ENCODE measurements at places on chromosomes 1 and 21.
A peak's percentile ranks its signal among the peaks of the same experiment; 100 is the strongest.

DNA sequence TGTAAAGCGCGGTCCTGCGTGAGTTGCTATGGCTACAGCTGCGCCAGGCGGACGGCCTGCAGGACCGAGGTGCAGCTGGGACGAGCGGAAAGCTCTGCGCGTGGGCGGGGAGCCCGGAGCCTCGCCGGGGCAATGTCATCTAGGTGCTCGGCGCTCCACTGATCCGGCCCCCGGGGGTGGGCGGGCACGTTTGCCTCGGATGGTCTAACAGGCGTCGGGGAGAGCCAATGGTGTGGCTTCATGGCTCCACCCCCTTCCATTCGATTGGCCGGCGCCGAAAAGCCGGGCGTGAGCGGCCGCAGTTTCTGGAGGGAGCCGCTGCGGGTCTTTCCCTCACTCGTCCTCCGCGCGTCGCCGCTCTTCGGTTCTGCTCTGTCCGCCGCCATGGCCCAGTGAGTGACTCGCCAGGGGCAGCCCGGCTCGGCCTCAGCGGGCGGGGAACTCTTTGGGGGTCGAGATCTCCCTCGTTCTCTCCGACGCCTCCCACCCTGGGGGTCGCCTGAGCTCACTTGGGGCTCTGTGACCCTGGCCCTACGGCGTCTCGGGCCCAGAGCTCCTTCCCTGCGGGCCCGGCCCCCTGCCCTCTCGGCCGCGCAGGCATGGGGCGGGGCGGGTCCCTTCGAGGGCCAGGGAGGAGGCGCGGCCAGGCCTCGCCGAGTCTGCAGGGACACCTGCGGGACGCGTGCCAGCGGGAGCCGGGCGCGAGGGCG lies at the start of gene PGD:
Gene PGD, plus strand, starts transcription at position 331 of the 710 bp plus-strand sequence. Its CDS starts 54 bp downstream, at position 385.
- DNase-seq = peak; percentile 100

DNA sequence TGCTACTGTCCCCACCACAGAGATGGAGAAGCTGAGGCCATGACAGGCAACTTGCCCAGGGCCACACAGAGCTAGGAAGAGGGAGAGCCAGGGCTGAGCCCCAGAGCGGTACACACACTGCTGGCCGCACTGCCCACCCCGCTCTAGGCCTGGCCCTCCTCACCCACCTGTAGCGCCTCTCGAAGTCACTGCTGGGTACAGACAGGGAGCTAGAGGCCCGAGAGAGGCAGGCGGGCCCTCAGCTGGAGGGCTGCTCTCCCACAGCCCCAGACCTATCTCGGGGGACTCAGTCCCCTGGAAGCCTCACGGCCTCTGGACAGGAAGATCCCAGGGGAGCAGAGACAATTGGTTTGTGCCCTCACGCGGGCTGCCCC lies 17.3 kb upstream of the PLEKHG5 start:
- peak; percentile 17 for DNase-seq

DNA sequence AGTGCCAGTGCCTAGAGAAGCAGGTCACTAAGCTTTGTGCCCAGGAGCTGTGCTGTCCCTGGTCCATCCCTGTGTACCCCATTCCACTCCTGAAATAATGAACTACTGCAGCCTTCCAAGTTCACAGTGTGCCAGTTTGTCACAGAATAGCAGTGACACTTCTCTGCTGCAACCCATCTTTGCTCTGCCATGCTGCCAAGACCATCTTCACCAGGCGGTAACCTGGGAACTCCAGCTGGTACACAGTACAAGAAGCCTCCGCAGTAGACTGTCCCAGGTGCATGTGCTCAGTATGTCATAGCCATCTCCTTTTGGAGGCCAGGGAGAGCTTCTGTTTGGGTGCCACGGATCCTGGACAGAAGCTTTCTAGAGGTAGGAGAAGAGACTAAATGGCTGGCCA lies 138.0 kb downstream of the DHRS3 start:
- no peak for DNase-seq

DNA sequence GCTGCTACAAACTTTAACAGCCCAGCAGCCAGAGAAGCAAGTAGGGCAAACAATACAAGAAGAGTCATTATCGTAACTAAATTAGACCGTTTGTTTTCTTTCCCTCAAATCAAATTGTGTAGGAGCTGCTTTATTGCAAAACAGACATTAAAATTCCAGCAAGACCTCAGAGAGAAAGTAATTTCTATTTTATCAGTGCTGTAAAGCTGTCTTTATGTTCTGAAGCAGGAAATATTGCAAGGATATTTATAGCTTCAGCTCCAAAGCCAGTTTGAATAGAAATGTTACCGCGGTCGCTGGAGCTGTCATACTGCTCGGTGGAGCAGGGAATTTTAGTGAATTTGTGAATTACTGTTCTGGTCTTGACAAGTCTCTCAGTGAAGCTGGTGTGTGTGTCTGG lies 503.8 kb upstream of the PLXNA2 start:
- DNase-seq = peak; percentile 49

DNA sequence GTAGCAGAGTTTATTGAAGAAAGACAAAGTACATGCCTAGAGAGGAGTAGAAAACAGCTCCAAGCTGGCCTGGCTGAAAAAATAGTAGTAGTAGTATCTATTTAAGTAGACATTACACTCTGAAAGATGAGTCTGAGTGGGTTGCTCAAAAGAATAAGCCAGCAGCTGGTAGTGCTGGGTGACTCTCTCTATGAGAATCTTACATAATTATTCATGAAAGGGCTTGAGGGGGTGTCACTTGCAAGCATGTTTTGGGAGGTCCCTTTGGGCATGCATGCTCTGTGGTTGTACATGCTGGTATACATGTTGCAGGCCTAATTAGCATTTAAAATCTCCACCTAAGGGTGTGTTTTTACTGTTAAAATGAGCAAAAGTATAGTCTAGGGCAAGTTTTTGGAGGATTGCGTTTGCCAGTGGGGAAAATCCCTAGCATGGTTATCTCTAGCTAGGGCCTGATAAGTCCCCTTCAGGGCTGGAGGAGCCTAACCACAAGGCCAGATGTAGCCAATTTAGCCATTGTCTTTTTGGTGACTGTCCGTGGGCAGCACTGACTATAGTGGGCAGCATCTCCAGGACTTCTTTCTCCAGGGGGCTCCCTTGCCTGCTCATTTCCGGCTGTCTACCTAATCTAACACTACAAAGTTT lies 11.0 kb upstream of the FCGR2A start:
- DNase-seq = no peak

DNA sequence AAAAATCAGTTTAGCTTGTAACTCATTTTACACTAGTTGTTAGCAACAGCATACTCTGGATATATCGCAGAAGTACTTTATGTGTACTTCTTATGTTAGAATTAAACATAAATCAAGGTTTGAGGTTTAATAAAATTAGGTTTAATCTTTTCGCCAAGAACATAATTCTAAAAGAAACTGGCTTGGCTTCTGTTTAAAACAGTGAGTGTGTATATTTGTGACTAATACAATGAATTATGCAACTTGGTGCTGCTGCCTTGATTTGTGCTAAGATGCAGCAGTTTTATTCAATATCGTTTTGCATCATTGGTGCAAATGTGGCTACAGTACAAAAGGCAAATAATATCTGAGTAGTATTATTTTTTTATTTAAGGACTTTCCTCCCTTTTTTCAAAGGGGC lies 44.8 kb downstream of the USP25 start:
- no peak for DNase-seq

GRCh38 chr1:204073837-204074273 lies 940 bp downstream of the SOX13 start:
- DNase-seq = no peak

- peak; percentile 40 for DNase-seq
Observed at GRCh38 chr1:177780096-177780700, 189.7 kb downstream of the SEC16B start.

DNA sequence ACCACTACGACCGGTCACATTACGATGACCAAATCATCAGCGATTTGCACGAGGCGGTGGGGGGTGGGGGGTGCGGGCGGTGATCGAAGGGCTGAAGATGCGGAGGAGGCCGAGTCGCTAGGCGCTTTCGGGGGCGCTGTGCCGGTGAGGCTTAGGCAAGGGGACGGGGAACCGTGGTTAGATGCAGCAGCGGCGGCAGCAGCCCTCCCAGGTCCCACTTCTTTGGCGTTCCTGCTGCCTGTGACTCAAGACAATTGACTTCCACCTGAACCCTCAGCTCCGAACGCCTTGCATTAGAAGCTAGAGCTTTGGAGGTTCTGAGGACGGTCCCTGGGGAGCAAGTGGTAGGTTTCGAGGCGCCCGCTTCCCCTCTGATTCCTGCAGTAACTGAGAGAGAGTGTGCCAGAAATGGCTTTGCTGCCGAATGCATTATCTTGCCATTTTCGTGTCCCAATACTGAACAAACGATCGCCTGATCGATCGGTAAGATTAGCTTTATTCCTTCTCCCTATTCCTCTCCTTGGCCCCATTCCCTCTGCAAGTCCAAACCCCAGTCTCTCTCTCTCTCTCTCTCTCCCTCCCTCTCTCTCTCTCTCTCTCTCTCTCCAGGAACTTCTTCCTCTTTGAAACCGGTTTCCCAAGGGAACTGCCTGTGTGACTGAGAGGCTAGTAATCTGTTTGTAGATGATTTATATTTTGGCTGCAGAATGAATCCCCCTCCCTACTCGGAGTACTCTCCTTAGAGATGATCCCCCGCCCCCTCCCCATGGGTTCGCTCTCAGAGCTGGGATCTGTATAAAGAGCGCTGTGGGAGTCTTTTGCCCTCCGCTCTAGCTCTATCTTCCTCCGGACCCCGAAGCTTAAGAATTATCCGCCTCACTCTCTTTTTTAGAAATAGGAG lies 735 bp upstream of the BRINP3 start:
- DNase-seq = peak; percentile 43

GRCh38 chr1:48676822-48677221 lies 99.9 kb downstream of the BEND5 start:
- no peak for DNase-seq

- peak; percentile 42 for DNase-seq
Observed at GRCh38 chr1:62327360-62328055, 8.3 kb upstream of the KANK4 start.

GRCh38 chr1:117179471-117179870 lies 31.3 kb downstream of the VTCN1 start:
- no peak for DNase-seq

- peak; percentile 44 for DNase-seq
Observed at GRCh38 chr1:199954699-199955098, 72.8 kb upstream of the NR5A2 start.

- no peak for DNase-seq
Observed at GRCh38 chr1:21077085-21077484, 99.6 kb downstream of the EIF4G3 start.

GRCh38 chr1:43879996-43880395 lies 53.6 kb upstream of the ARTN start:
- DNase-seq = no peak
